ENCODE measurements at places on chromosomes 6 and 20. TPM values are rescaled to one million over a fixed set of nuclear protein-coding genes. Genes with fewer than 3 reads are reported as not detected.

GRCh38 chr6:51398064-51398705, 579.5 kb downstream of the TFAP2B start:
- no peak overlapping the region for H3K4me3 ChIP-seq
- peaks cover 2% of the 10 kb centered on the region for H3K4me1 ChIP-seq
- H3K36me3 ChIP-seq, result no peaks in the 10 kb centered on the region
- no peaks in the 10 kb centered on the region for H3K27me3 ChIP-seq
- no peak overlapping the region for H3K27ac ChIP-seq

DNA sequence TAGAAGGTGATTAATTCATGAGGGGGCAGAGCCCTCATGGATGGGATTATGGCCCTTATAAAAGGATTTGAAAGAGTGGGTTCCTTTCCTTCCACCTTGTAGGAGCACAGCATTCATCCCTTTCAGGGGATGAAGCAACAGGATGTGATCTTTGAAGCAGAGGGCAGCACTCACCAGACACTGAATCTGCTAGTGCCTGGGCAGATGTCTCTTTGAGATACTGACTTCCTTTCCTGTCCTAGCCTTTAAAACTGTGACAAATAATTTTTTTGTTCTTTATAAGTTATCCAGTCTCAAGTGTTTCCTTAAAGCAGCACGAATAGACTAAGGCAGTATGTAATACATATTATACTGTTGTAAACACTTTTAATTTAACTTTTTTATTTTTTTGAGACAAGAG, 538.6 kb upstream of the RNF217 start:
- peaks cover 16% of the 10 kb centered on the region for H3K4me1 ChIP-seq
- no peaks in the 10 kb centered on the region for H3K27me3 ChIP-seq
- no peaks in the 10 kb centered on the region for H3K36me3 ChIP-seq
- no peak overlapping the region for H3K4me3 ChIP-seq

GRCh38 chr6:116244284-116244683, 9.6 kb downstream of the TSPYL4 start:
- peaks cover 19% of the 10 kb centered on the region for H3K4me1 ChIP-seq
- H3K27ac ChIP-seq, result no peak overlapping the region
- no peak for DNase-seq
- no peaks in the 10 kb centered on the region for H3K27me3 ChIP-seq
- H3K36me3 ChIP-seq, result peaks cover 2% of the 10 kb centered on the region

DNA sequence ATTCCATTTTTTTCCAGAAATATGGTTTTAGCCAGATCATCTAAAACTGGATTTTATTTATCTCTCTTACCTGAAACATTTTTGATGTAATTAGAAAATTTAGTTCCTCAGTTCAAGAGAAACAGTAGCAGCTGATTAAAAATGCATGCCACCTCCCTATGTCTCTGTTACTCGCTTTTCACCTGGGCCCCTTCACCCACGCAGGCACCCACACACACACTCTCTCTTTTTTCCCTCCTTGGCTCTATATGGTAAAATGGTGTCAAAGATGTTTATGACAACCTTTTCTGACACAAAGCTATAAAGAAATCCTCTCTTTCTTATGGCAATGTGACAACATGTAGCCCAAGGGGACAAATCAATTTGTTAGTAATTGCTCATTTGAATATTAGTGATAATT, 5.8 kb upstream of the SGK1 start:
- peaks cover 2% of the 10 kb centered on the region for H3K36me3 ChIP-seq
- H3K4me3 ChIP-seq, result no peak overlapping the region
- peaks cover 5% of the 10 kb centered on the region for H3K4me1 ChIP-seq
- no peak overlapping the region for H3K27ac ChIP-seq
- no peaks in the 10 kb centered on the region for H3K27me3 ChIP-seq
- DNase-seq, result no peak

DNA sequence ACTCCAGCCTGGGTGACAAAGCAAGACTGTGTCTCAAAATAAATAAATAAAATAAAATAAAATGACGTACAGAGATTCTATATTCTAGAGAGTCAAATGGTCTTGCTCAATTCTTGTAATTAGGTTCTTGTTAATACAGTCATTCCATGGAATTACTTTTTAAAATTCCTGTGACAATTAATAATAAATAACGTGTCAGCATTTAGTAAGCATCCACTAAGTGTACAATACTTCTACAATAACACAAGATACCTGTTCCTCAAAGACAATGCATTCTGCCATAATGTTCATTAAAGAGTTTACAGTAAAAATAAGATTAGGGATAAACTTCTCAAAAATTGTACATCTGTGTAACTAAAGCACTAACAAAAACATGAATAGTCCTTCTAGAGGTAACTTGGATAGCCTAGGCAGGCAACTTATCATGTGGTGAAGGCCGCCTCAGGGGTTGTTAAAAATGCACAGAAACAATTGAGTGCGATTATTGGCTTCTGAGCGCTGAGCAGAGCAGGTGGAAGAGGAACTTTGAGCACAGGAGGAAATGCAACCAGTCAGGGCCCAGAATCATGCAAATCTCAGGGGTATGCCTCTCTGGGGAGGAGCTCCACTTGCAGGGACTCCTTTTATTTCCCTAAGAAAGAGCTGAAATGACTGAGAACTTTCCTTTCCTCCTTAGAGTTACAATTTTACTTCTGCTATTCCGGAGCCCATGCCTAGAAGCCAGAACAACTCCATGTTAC, 37.1 kb downstream of the QRSL1 start:
- H3K36me3 ChIP-seq, result peaks cover 17% of the 10 kb centered on the region
- H3K27me3 ChIP-seq, result no peaks in the 10 kb centered on the region
- H3K4me3 ChIP-seq, result no peak overlapping the region
- H3K4me1 ChIP-seq, result no peaks in the 10 kb centered on the region
- no peak for DNase-seq

GRCh38 chr6:105113422-105113821, 66.4 kb downstream of the POPDC3 start:
- no peak for DNase-seq
- H3K4me1 ChIP-seq, result no peaks in the 10 kb centered on the region
- peaks cover 17% of the 10 kb centered on the region for H3K36me3 ChIP-seq
- no peaks in the 10 kb centered on the region for H3K27me3 ChIP-seq
- H3K4me3 ChIP-seq, result no peak overlapping the region
- no peak overlapping the region for H3K27ac ChIP-seq

GRCh38 chr6:112906726-112907125, 559.6 kb downstream of the RFPL4B start:
- peaks cover 35% of the 10 kb centered on the region for H3K4me1 ChIP-seq
- H3K27me3 ChIP-seq, result no peaks in the 10 kb centered on the region
- H3K27ac ChIP-seq, result peak overlapping the region; percentile 90
- peaks cover 17% of the 10 kb centered on the region for H3K36me3 ChIP-seq

DNA sequence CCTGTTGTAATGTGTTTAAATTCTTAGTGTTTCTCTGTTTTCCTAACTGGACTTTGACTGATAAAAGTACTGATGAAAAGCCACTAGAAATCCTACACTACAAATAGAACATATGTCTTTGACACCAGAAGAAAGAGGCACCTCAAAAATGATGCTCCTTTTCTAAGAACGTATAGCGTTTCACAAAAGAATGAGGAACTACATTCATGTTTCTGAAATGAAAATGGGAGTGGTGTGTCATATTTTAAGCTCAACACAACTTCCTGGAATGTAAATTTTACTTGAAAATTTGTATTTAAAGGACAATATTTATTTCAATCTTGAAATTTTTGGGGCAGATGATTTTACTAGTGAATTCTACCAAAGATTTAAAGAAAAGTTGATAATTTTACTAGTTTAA, 35.3 kb downstream of the KIAA0408 start:
- no peak overlapping the region for H3K27ac ChIP-seq
- H3K4me3 ChIP-seq, result no peak overlapping the region
- no peak for DNase-seq

GRCh38 chr6:217048-217659, 75.1 kb upstream of the DUSP22 start:
- peaks cover 13% of the 10 kb centered on the region for H3K4me1 ChIP-seq
- H3K27me3 ChIP-seq, result peaks cover 5% of the 10 kb centered on the region
- no peak overlapping the region for H3K4me3 ChIP-seq
- H3K36me3 ChIP-seq, result no peaks in the 10 kb centered on the region
- DNase-seq, result no peak

GRCh38 chr6:135196739-135197510, 15.8 kb downstream of the MYB start:
- peaks cover 7% of the 10 kb centered on the region for H3K4me1 ChIP-seq
- no peak for DNase-seq
- no peak overlapping the region for H3K4me3 ChIP-seq
- H3K27me3 ChIP-seq, result no peaks in the 10 kb centered on the region
- no peak overlapping the region for H3K27ac ChIP-seq

DNA sequence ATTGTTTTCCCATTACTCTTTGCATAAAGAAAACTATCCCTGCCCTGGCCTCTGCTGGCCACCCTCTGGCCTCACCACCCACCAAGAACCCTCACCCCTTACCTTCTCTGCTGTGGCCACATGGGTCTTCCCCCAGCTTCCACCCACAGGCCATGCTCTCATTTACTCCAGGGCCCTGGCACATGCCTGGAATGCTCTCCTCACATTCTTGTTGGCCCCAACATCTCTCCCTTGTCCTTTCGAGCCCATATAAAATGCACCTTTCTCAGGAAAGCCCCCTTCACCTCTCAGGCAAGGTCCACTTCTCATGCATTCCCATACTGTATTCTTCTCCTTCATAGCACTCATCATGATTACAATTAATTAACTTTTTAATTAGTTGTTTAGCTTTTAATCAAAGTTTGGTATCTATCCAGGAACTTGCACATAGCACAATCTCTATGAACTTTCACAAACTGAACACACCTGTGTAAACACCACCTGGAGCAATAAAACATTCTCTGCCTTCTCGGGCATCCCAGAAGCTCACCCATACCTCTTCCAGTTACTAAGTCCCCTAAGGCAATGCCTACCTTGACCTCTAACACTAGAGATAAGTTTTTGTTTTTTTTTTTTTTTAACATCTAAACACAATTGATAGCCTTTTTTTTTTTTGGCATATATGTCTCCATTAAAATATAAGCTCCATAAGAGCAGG, 617.2 kb downstream of the PTPRT start:
- no peaks in the 10 kb centered on the region for H3K4me1 ChIP-seq
- H3K36me3 ChIP-seq, result no peaks in the 10 kb centered on the region
- DNase-seq, result no peak

The C6orf15 gene
- not detected for total RNA-seq

The SYNDIG1 gene
- total RNA-seq, result 16.4 TPM

The HTR1B gene
- 0.57 TPM for total RNA-seq

The DCDC2 gene
- not detected for total RNA-seq

The SIRPD gene
- not detected for total RNA-seq

The OPN5 gene
- not detected for total RNA-seq

All from chondrocyte (in vitro differentiated cells).